Hepatocyte (in vitro differentiated cells): ENCODE measurements at places on chromosomes 11 and 22. TPM values are rescaled to one million over a fixed set of nuclear protein-coding genes. Genes with fewer than 3 reads are reported as not detected.

USP2 gene
- 7.3 and 8.1 TPM in 2 replicates for total RNA-seq

RPL3 gene
- 2,461 and 2,819 TPM in 2 replicates for total RNA-seq

RFPL3 gene
- not detected in 2 replicates for total RNA-seq

RABL2B gene
- 11.3 and 12.3 TPM in 2 replicates for total RNA-seq

ZNF280B gene
- total RNA-seq: 2.6 and 2.8 TPM in 2 replicates

CBX6 gene
- total RNA-seq: 30.7 and 42.9 TPM in 2 replicates

MRTFA gene
- 16.7 and 29.7 TPM in 2 replicates for total RNA-seq

OR51A2 gene
- total RNA-seq: not detected in 2 replicates

CHADL gene
- total RNA-seq: 1.00 and 4.5 TPM in 2 replicates

ARHGAP32 gene
- total RNA-seq: 14.5 and 17.3 TPM in 2 replicates

SLC17A6 gene
- not detected in 2 replicates for total RNA-seq

OR8G5 gene
- not detected in 2 replicates for total RNA-seq

RTN4R gene
- 7.9 and 12.8 TPM in 2 replicates for total RNA-seq

SEPTIN5 gene
- total RNA-seq: 4.3 and 10.0 TPM in 2 replicates

EMID1 gene
- 11.5 and 12.6 TPM in 2 replicates for total RNA-seq

DDTL gene
- not detected in 2 replicates for total RNA-seq

CAVIN3 gene
- total RNA-seq: 70.3 and 93.3 TPM in 2 replicates

ARRB1 gene
- total RNA-seq: 83.2 and 91.3 TPM in 2 replicates

MUC5B gene
- total RNA-seq: 0.07 and 0.08 TPM in 2 replicates

GGTLC2 gene
- 0.37 TPM in 1 of 2 replicates, not detected in the other for total RNA-seq

MYO7A gene
- total RNA-seq: 6.4 and 9.8 TPM in 2 replicates

DNAJB13 gene
- 0.70 TPM in 1 of 2 replicates, not detected in the other for total RNA-seq

TRIM49 gene
- not detected in 2 replicates for total RNA-seq

TNKS1BP1 gene
- total RNA-seq: 30.7 and 54.9 TPM in 2 replicates

GVQW3 gene
- total RNA-seq: 2.3 and 6.0 TPM in 2 replicates

AMBRA1 gene
- 19.1 and 31.2 TPM in 2 replicates for total RNA-seq

CRYBB2 gene
- 0.37 TPM in 1 of 2 replicates, not detected in the other for total RNA-seq

ELF5 gene
- total RNA-seq: 0.16 and 0.50 TPM in 2 replicates

TUB gene
- total RNA-seq: 14.9 and 18.7 TPM in 2 replicates

PIM3 gene
- total RNA-seq: 71.8 and 81.1 TPM in 2 replicates

CHRNA10 gene
- total RNA-seq: 0.64 TPM in 1 of 2 replicates, not detected in the other

RIBC2 gene
- 0.48 and 0.50 TPM in 2 replicates for total RNA-seq

MRGPRD gene
- total RNA-seq: 0.32 TPM in 1 of 2 replicates, not detected in the other

C11orf91 gene
- not detected in 2 replicates for total RNA-seq

TSPAN18 gene
- 9.5 and 12.8 TPM in 2 replicates for total RNA-seq

GUCY1A2 gene
- total RNA-seq: 8.4 and 9.1 TPM in 2 replicates

LARGE2 gene
- 4.3 and 4.7 TPM in 2 replicates for total RNA-seq

RNF141 gene
- total RNA-seq: 31.1 and 32.9 TPM in 2 replicates

GGTLC3 gene
- total RNA-seq: not detected in 2 replicates

CHRDL2 gene
- 0.44 and 0.83 TPM in 2 replicates for total RNA-seq

SAA1 gene
- 153 and 175 TPM in 2 replicates for total RNA-seq

IRAG1 gene
- total RNA-seq: 5.7 and 7.1 TPM in 2 replicates

TBX1 gene
- not detected in 2 replicates for total RNA-seq

DEUP1 gene
- 0.40 and 0.47 TPM in 2 replicates for total RNA-seq

POTEH gene
- not detected in 2 replicates for total RNA-seq

HIPK3 gene
- 123 and 124 TPM in 2 replicates for total RNA-seq

INSC gene
- 0.10 TPM in 1 of 2 replicates, not detected in the other for total RNA-seq

TRIM48 gene
- not detected in 2 replicates for total RNA-seq
